ENCODE measurements at places on chromosomes 2 and 18.
A peak's percentile ranks its signal among the peaks of the same experiment; 100 is the strongest.

DNA sequence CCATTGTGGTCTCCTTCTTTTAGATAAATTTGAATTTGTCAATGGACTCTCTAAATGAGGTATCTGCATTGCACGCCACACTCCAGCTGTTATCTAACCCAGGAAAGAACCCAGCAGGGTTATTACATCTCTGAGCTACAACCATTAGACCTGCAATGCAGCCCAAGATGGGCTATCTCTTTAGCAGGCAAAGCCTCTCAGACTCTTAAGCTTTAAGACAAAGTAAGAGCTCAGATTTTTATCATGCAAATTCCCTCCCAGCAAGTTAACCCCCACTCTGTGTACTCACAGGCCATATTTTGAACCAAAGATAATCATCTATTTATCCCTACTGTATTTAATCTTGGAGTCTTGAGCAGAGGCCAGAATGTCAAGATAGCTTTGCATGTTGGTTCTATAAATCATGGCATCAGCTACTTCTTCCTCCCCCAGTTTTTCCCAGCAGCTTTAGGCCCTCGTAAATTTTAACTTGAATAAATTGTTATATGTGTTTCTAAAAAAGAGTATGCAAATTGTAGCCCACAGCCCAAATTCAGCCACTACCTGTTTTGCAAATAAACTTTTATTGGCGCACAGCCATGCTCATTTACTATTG lies 273.7 kb upstream of the PKDCC start:
- DNase-seq: peak; percentile 69

GRCh38 chr2:162343492-162343823 lies 474 bp upstream of the GCA start:
- DNase-seq: no peak

DNA sequence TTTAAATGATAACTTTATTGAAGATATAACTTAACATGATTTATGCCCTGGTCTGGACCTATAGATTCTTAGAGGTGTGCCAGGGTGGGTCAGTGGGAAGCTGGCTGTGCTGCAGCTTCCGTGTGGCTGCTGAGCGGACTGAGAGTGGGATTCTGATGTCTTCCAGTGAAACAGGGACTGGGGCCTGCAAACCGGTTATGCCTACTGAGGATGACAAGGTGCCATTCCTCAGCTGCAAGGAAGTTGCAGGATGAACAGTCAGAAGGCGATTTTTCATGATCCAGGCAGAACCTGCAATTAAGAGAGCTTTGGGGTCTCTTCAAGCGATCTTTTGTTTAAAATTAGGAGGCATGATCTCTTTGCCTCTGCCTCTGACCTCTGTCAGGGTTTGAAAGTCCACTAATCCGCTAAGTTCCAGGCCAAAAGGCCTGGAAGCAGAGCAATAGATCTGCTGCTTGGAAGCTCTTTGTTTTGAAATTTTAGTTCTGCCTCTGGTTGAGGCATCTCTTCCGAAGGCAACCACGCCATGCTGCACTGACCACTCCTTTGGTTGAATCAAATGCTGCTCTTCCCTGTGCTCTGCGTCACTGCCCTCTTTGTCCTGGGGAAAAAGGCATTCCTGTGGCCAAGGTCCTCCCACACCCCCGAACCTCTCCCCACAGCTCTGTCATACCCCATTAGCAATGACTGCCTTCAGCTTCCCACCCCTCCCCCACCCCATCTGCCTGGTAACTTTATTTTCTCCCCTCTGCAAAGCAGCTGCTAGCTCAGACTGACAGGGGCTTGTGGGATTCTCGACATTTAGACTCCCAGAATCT lies 2.0 kb downstream of the TMEM169 start:
- DNase-seq: peak; percentile 68

- no peak for DNase-seq
Observed at GRCh38 chr2:188997263-188997662, 23.1 kb downstream of the COL3A1 start.

DNA sequence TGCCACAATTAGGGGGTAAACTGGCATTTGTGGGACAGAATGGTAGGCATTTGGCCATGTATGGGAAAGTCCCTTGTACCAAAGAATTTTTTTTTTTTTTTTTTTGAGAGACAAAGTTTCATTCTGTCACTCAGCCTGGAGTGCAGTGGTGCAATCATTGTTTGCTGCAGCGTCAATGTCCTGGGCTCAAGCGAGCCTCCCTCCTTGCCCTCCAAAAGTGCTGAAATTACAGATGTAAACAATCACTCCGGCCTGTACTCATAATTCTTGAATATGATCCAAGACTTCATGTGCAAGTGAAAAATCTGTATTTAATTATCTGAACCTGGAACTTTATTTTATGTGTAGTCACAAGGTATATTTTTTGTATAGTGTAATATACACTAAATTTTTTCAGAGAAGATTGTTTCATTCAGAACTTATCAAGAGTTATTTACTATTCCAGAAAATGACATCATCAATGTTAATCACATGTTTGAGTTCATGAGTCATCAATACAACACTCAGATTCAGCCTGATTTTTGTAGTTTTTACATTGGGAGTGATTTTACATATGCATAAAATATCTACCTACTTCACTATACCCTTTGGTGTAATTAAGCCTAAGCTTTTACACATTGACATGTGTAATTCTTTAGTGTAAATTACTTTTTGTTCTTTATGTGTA lies 138.7 kb upstream of the L3MBTL4 start:
- no peak for DNase-seq

DNA sequence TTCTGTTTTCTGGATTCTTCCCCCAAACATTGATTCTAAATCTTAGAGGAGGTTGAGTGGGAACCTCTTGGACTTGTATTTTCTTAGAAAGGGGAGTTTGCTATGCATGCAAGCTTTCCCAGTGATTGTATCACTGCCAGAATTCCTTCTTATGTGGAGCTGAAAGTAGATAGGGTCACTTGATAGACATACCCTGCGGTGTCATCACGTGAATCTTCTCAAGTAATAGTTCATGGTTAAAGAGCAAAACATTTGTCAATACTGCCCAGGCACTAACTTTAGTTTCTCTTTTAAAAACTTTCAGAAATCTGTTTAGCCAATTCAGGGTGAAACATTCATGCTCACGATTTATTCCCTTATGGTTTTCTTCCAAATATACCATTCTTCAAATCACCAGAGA lies 6.4 kb downstream of the PMAIP1 start:
- DNase-seq: peak; percentile 74

DNA sequence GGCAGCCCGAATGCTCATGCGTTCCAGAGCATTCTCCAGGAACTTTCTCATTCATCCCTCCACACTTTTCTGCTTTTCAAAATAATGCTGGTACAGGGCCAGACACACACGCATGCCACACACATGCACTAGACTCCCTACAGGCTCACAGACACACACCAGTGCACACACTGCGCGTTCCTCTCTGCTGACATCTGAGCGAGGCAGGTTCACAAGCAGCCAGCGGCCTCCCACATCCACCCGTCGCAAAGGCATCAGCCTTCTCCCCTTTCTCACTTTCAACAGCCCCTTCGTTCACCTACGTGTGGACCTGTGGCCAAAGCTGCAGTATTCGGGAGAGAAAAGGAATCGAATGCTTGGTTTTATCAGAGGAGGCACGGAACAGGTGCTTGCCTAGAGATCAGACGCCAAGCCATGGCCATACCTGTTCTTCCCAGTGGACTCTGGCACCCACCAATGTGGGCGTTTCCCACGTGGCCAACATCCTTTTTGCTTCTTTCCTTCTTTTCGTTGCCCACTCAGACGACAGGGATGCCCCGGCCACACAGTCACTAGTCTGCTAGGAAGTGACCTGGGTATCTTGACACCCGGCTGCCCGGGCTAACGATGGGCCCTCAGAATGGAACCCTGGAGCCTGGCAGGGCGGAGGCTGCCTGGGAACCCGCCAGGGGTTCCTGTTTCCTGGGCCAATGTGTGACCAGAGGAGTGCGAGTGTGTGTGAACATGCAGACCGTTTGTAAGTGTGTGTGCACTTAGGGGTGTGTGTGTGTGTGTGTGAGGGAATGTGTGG lies 85.8 kb upstream of the ID2 start:
- no peak for DNase-seq

DNA sequence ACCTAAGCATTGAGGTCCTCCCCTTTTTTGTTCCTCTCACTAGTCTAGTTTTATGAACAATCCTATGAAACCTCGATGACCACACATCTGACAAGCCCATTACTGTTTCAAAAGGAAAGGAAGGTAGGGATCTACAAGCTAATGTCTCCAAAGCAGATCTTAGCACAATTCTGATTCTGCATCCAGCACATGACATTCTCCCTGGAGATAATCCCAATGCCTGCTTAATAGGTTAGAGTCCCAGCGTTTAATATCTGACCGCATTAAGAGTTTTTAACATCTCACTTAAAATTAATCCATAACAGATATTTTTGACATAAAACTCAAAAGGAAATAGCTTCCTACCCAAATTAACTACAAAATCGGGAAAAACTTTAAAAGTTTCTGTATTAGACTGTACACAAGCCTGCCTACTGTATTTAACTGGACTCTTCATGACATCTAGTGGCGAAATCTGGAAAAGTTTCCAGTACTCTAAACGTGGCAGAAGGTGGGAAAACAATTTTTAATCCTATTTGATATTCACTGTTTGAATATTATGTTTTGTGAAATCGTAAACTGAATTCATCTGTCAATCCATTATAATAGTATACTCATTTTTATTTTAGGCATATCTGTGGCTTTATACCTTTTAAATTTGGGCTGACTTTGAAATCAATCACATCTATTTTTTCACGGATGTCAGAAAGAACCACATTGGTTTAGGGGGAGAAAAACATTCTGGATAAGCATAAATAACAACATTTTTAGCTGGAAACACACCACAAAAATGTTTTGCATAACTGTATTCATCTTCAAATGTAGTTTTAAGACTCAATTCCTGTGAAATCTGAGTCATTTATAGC lies 62.4 kb downstream of the TXNL1 start:
- DNase-seq: peak; percentile 48

GRCh38 chr2:42117923-42118753 lies 51.0 kb upstream of the EML4 start:
- DNase-seq: peak; percentile 92

GRCh38 chr2:189267491-189267890 lies 87.9 kb upstream of the COL5A2 start:
- DNase-seq: no peak

GRCh38 chr2:237294460-237294859 lies 119.5 kb downstream of the COL6A3 start:
- DNase-seq: no peak

DNA sequence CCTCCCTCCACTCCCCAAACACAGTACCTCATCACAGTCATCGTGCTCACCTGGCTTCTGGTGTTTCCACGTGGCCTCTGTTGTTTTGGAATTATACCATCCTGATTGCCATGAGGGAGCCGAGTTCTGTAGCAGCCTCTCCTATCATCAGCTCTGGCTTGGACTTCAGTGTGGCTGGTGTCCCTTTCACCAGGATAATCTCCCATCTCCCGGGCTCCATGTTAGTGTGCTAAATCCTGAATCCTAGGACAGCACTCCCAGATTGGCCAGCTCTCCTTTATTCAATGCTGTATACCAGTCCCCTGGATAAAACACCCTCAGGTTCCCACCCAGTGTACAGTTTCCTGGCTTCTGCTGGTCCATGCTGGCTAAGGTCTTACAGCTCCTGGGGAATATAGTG lies 53.3 kb downstream of the LONRF2 start:
- no peak for DNase-seq

GRCh38 chr2:230326453-230327417 lies at the start of gene SP140L:
SP140L (plus strand) TSS chr2:230327193; CDS start chr2:230327270, 77 bp downstream.
- peak; percentile 64 for DNase-seq

- DNase-seq: no peak
Observed at GRCh38 chr2:9663008-9663879, 32.4 kb upstream of the YWHAQ start.

DNA sequence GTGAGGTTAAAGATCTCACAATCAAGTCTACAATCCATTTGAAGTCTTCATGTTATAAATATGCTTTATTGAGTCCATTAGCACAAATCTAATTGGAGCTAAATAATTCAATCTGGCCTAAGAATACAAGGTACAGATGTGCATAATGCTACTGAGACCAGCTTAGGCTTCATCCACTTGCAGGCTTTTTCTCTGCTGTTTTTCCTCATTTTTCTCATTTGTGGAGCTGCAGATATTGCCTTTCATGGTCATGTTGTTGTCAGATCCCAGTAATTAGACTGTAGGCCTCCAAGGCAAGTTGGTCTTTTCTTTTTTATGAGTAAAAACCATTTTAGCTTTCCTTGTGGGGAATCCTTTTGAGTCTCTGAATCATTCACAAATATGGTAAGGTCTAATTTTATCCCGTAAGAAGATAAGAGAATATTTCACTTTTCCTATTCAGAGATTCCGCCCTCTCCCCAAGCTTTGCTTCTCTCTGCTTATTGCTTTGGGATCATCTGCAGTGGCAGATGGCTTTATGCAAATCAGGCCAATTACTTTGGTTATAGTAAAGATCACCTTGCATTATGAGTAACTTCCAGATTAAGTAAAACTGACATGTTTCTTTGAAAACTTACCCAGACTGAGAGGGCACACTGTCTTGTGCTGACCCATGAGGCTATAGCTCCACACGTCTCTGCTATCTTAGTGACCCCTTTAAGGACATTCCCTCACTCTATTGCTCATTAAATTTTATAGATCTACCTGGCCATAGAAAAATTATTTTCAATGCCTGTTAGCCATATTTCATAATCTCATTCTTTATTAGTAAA lies 80.9 kb downstream of the MGAT5 start:
- DNase-seq: no peak

DNA sequence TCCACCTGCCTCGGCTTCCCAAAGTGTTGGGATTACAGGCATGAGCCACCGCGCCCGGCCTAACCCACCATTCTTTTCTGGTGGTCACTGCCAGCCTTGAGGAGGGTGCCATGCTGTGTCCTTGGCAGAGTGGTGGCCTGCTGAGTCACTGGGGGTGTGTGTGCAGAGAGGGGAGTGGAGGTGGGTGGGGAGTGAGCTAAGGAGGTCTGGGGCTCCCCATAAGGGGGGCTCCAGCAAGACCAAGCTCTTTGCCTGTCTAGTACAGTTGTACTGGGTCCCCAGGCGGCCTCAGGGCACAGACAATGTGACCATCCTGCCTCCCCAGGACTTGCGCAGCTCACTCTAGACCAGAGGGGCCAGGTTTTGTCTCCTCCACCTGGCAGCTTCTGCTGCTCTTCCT lies 36.1 kb downstream of the LAMA3 start:
- DNase-seq: no peak

GRCh38 chr2:238290091-238290509 lies 1.7 kb upstream of the PER2 start:
- peak; percentile 88 for DNase-seq

GRCh38 chr2:237935740-237936452 lies 30.9 kb upstream of the UBE2F start:
- DNase-seq: peak; percentile 31

Data from mesendoderm (in vitro differentiated cells).